ENCODE measurements at places on chromosomes 2 and 18.

DNA sequence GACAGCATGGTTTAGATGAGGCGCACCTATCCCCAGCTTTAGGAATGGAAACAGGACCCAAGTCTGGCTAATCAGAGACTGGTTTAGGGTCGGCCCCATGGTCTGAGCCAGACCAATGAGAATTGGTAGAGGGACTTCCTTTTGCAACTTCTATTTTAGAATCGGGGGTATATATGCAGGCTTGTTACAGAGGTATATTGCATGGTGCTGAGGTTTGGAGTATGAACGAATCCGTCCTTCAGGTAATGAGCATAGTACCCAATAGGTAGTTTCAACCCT is 1.5 kb upstream of the BOLA3 start:
- no peak for DNase-seq

- DNase-seq, result no peak
Observed at GRCh38 chr2:9174771-9175437, 31.7 kb upstream of the ASAP2 start.

DNA sequence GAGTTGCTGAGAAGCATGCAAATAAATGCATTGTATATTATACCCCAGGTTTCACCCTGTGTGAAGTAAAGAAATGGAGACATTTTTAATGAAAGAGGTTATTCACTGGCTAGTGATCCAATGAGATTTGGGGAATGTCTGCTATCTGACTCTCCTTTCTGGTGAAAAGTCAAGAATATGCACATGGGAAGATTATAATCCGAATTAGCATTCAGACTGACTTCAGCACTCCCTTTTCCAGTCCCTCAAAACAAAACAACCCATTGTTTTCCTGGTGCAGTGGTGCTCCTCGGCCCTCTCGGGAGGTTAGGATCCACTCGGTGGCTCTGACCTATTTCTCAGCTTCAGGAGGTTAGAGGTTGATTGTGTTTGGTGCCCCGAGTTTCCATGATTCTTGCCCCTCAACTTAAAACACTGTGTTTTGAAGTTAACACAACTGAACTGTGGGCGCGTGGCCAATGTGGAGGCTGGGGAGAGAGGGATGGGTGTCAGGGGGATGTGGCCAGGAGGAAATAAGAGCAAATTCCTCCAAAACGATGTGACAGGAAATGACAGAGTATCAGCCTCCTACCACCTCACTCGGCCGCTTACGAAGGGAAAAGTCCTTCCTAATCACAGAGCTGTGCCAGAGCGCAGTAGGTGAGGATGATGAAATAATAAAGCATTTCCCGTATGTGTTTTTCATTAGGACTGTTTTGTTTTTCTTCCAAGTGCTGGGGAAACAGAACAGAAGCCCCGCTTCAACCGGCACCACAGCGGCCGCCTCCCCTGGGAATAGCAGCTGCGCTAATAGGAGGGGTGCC is 440.1 kb downstream of the MTX2 start:
- DNase-seq, result no peak

GRCh38 chr2:55936351-55936750 is 12.8 kb upstream of the EFEMP1 start:
- DNase-seq, result no peak

DNA sequence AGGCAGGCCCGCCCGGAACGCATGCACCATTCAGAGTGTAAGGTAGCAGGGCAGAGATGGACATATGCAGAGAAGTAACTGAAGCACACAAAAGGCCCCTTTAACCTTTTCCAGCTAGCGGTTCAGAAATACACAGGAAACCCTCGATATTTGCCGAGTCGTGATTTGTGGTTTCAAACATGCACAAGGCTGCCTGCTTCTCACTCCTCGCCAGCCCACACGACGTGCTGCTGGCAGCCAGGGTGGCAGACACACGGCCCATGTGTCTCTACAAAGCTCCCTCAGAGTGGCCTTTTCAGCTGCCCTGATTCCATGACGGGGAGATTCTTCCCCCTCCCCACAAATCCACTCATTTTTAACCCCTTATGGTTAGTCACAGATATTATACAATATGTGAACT is 23.6 kb downstream of the ZBTB7C start:
- DNase-seq, result no peak

GRCh38 chr2:33598561-33599174 is 431 bp downstream of the FAM98A start:
- DNase-seq, result peak; percentile 15

GRCh38 chr2:45577441-45577840 is 33.6 kb downstream of the SRBD1 start:
- DNase-seq, result no peak

DNA sequence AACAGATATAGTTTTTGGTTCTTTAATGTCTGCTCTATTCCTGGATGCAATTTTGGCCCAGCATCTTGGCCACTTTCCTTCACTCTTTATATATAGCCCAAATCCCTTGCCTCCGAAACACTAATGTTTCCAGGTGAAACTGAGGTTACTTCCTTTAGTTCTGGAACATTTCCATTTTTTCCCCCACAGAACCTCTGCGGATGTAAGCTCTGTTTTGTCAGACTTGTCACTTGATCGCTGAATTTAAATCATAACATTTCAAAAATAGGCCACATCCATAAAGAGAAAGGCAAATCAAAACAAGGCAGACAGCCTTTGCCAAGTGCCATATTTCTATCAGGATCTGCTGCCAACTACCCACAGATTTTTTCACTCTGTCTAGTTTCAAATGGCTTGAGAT is 115.1 kb downstream of the ANKRD44 start:
- no peak for DNase-seq

DNA sequence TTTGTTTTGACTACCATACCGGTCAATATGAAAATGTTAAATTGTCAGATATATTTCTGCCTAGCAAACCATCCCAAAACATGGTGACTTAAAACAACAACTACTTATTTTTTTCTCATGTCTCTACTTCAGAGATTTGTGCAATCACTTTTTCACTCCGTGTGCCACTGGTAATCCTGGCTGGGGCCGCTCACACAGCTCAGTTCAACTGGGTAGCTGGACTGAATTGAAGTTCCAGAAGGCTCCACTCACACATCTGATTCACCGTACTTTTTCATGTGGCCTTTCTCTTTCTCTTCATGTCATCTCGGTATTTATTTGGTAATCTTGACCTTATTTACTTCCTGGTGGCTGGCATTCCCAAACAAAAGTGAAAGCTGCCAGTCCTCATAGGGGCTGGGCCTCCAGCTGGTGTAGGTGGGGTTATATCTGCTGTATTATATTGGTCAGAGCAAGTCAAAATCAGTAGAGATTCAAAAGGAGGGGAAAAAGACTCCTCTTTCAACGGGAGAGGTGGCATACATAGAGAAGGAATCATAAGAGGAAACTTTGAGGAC is 513.9 kb upstream of the NXPH2 start:
- no peak for DNase-seq

- DNase-seq, result no peak
Observed at GRCh38 chr2:227921648-227922047, 50.2 kb downstream of the DAW1 start.

DNA sequence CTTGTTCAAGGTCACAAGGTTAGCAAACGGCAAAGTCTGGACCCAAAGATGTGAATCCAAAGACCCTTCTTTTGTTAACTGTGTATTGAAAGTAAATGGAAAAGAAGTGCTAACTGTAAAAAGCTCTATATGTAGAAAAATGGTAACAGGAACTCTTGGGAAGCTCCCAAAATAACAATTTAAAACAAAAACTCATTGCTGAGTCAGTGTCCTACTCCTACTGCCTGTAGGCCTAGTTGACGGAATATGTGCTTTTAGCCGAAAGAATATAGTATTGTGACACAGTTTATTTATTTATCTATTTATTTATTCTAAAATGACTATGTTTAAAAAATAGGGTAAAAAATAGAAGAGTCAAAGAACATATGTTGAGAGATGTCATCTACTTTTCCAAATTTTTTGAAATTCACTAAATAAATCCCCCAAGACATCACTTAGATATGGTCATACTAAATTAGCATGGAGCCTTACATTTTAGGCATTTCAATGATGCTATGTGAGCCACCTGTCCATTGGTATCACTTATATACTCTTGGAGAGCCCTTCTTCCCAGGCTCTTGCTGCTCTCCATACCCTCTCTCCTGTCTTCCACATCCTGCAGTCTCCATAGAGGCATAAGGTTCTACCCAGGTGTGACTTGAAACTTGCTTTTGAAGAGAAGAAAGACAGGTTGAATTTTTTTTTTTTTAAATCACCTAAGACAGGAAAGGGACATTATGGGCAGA is 13.7 kb downstream of the COL5A2 start:
- DNase-seq, result no peak

- DNase-seq, result no peak
Observed at GRCh38 chr2:10169581-10169980, 47.0 kb downstream of the RRM2 start.

Measured in CD8-positive, alpha-beta memory T cell (primary cell).